Endothelial cell of umbilical vein (primary cell): ENCODE measurements at places on chromosomes 2 and 18.

- no peaks in the 10 kb centered on the region for H3K27me3 ChIP-seq
- H3K4me1 ChIP-seq, result no peaks in the 10 kb centered on the region
- no peaks in the 10 kb centered on the region for H3K36me3 ChIP-seq
- H3K4me3 ChIP-seq, result no peak overlapping the region
These were observed 205.4 kb downstream of the KLHL29 start for GRCh38 chr2:23590241-23590869.

DNA sequence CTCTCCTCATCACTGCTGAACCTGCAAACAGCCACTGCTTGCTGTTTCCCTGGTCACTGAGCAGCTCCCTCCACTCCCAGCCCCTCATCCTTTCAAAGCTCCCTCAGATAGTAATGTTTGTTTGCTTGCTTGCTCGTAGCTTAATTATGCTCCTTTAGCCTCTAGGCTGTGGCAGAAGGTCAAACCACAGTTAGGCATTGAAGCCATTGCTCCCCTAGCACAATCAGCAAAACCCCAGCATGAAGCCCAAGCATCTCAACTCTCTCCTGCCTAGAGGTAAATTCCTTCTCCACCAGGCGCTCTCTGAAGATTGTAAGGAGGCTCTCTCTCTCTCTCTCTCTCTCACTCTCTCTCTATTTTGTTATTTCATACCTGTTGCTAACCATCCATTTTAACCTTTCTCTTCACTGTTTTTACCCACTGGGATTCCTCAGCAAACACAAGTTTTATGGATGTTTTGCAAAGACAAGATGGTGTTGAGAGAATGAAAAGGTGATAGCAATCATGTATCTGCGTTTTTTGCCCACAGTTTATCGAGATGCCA lies 135.9 kb upstream of the HNRNPA3 start:
- no peaks in the 10 kb centered on the region for H3K4me1 ChIP-seq
- no peaks in the 10 kb centered on the region for H3K36me3 ChIP-seq
- no peak overlapping the region for H3K4me3 ChIP-seq
- no peak overlapping the region for H3K27ac ChIP-seq
- H3K27me3 ChIP-seq, result no peaks in the 10 kb centered on the region

DNA sequence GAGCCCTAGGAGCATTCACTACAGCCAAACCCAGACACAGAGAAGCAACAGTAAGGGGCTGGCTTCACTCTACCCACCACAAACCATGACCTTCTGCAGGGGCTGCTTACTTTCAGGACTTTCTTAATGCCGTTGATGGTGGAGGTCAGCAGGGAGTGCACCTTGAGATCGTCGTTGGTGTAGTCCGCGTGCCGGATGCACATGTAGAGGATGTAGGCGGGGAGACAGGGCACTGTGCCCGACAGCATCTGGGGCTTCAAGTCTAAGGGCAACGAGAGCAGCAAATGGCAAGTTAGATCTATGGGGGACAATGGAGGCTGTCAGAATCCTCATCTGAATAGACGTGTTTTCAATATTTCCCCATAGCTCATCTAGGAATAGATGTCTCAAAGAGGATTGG lies 29.8 kb upstream of the ACAA2 start:
- H3K27ac ChIP-seq, result no peak overlapping the region
- DNase-seq, result no peak
- H3K4me1 ChIP-seq, result peaks cover 2% of the 10 kb centered on the region
- H3K27me3 ChIP-seq, result no peaks in the 10 kb centered on the region
- H3K4me3 ChIP-seq, result no peak overlapping the region
- no peaks in the 10 kb centered on the region for H3K36me3 ChIP-seq

DNA sequence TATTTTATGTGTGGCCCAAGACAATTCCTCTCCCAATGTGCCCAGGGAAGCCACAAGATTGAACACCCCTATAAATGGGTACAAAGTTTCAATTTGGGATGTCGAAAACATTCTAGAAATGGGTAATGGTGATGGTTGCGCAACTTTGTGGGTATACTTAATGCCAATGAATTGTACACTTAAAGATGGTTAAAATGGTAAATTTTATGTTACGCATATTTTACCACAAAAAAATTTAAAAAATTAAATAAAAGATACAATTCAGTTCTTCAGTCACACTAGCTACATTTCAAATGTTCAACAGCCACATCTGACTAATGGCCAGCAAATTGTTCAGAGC lies 34.9 kb downstream of the MYCN start:
- no peak for DNase-seq
- H3K4me1 ChIP-seq, result no peaks in the 10 kb centered on the region
- no peaks in the 10 kb centered on the region for H3K36me3 ChIP-seq
- no peak overlapping the region for H3K27ac ChIP-seq
- H3K4me3 ChIP-seq, result no peak overlapping the region
- H3K27me3 ChIP-seq, result no peaks in the 10 kb centered on the region

DNA sequence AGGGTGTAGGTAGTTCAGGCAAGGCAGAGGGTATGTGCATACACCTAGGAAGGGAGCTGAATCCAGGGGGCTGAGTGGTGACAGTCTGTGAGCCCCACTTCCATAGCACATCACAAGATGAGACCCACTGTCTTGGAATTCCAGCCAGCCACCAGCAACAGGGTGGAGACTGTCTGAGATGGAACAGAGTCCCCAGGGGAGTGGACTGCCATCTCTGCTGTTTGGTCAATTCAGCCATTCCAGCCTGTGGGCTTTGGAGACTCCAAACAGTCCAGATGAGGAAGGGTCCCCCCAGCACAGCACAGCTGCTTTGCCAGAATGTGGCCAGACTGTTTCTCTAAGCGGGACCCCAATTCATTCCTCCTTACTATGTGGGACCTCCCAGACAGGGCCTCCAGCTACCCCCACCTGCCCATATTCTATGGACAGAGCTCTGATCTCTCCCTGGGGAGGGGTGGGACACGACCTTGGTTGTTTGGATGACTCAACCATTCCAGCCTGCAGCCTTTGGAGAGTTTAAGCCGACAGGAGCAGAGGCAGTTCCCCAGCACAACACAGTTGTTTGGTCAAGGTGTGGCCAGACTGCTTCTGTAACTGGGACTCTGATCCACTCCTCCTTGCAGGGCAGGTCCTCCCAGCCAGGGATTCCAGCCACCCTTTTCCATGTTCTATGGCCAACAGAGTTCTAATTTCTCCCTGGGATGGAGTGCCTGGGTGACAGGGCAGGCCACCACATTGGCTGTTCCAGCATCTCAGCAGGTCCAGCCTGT lies 178.0 kb downstream of the RND3 start:
- H3K4me3 ChIP-seq, result no peak overlapping the region
- H3K36me3 ChIP-seq, result no peaks in the 10 kb centered on the region
- H3K4me1 ChIP-seq, result no peaks in the 10 kb centered on the region
- H3K27ac ChIP-seq, result no peak overlapping the region

DNA sequence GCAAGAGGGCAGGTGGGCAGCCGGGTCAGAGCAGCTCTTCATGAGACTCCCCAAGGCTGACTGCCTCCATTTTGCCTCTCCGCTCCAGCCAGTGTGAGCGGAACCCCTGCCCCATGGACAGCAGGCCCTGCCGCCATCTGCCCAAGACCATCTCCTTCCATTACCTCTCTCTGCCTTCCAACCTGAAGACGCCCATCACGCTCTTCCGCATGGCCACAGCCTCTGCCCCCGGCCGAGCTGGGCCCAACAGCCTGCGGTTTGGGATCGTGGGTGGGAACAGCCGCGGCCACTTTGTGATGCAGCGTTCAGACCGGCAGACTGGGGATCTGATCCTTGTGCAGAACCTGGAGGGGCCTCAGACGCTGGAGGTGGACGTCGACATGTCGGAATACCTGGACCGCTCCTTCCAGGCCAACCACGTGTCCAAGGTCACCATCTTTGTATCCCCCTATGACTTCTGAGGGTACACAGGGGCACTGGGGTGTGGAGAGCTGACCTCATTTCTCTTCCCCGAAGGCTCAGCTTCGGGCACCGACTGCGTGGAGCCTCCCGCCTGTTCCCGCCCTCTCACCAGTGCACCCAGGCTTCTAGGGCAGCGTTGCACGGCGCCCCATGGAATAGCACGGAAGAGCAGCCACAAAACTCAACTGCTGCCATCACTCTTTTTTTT lies 49.0 kb downstream of the FBLN7 start:
- H3K27me3 ChIP-seq, result peaks cover under 1% of the 10 kb centered on the region
- H3K27ac ChIP-seq, result peak overlapping the region; percentile 73
- no peak overlapping the region for H3K4me3 ChIP-seq
- peaks cover 20% of the 10 kb centered on the region for H3K4me1 ChIP-seq
- no peak for DNase-seq

DNA sequence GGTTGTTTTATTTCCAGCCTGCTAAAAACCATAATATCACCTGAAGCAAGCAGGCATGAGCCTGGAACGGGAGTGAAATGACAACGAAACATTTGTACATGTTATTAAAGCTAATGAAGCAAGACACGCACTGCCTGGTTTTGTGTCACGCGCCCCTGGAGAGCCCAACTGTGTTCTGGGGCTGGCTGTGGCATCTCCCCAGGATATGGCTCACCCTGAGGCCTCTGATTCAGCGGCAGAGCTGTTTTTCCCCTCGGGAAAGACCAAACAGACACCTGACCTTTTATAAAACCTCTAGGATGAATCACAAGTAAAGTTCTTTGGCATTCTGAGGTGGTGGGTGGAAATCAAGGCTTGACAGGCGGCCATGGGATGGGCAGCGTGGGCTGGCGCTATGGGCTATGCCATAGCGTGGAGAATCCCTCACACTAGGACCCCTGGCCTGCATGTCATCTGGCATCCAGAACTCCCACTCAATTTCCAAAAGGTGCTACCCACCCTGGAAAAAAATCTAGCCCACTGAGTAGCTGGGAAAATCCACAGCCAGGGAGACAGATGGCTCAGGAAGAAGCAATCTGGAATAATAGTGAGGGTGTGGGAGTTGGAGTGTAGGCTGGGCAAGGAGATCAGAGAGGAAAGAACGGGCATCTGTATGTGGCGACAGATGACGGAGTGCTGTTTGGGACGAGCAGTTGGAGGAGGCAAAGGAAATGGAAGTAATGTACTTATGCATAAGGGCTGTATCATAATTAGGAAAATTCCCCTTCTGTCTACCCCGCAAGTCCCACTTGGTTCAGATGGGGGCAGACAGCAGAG lies 262.0 kb downstream of the AFF3 start:
- DNase-seq, result peak; percentile 93
- no peak overlapping the region for H3K4me3 ChIP-seq
- no peaks in the 10 kb centered on the region for H3K36me3 ChIP-seq
- H3K4me1 ChIP-seq, result peaks cover 55% of the 10 kb centered on the region
- H3K27me3 ChIP-seq, result no peaks in the 10 kb centered on the region
- peak overlapping the region; percentile 93 for H3K27ac ChIP-seq

DNA sequence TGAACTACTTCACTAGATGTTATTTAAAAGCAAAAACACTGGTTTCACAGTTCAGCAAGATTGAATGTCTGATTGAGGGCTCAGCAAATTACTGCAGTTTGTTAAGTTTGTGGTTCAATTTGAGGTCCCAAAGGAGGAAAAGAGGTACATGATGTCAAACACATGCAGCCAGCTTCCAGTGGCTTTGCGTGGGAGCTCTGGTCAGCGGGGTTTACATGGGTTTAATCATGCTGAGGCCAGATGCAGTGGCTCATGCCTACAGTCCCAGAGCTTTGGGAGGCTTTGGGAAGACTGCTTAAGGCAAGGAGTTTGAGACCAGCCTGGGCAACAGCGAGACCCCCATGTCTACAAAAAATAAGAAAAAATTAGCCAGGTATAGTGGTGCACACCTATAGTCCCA lies 111.5 kb downstream of the MAPK4 start:
- DNase-seq, result no peak
- no peak overlapping the region for H3K4me3 ChIP-seq
- H3K27ac ChIP-seq, result no peak overlapping the region
- no peaks in the 10 kb centered on the region for H3K4me1 ChIP-seq
- no peaks in the 10 kb centered on the region for H3K36me3 ChIP-seq

DNA sequence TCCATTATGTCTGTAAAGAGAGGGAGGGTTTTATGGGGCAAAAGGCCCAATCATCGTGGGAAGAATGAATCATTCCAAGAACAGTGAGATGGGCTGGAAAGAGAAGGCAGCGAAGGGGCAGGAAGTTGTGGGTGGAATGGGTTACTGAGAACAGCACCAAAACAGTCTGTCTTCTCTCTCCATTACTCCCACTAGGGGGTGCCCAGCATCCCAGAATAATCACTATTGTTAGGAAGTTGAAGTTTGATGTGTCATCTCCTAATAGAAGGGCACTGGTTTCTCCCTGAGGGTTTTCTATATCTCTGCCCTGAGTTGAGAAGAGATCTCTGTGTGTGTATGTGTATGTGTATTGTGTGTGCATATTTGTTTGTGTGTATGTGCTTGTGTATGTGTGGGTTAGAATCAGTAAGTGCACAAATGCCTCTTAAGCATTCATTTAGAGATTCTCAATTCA lies 76.6 kb upstream of the MAP4K3 start:
- peak overlapping the region; percentile 80 for H3K27ac ChIP-seq
- no peaks in the 10 kb centered on the region for H3K27me3 ChIP-seq
- no peak overlapping the region for H3K4me3 ChIP-seq

GRCh38 chr2:177506998-177507397 lies 114.4 kb downstream of the AGPS start:
- H3K27me3 ChIP-seq, result no peaks in the 10 kb centered on the region
- DNase-seq, result no peak
- H3K27ac ChIP-seq, result no peak overlapping the region

GRCh38 chr2:206474099-206474498 lies 30.8 kb downstream of the ADAM23 start:
- no peak overlapping the region for H3K27ac ChIP-seq
- H3K27me3 ChIP-seq, result no peaks in the 10 kb centered on the region

DNA sequence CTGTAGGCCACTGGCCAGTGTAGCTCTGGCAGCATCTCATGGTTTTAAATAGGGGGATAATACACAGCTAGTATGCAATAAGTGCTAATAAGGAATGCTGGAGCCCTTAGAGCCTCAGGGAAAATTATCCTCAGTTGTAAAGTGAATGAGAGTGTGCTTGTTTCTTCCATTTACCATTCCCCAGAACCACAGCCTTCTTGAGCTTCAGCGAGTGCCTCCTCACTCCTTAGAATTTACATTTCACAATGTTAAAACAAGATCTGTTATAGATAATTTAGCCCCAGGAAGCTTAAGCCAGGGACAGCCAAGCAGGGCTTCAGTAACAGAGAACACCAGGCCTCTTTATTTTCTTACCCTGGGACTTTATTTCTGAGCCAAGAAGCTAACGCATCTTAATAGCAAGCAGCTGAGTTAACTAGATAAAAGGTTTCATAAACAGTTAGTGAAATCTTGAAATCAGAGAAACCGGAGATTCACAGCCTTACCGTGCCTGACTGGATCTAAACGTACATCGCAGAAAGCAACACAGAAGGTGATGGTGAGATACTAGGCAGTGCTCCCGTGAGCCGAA lies 535.2 kb downstream of the TDRD15 start:
- DNase-seq, result no peak
- H3K4me1 ChIP-seq, result no peaks in the 10 kb centered on the region
- H3K27me3 ChIP-seq, result no peaks in the 10 kb centered on the region
- no peak overlapping the region for H3K27ac ChIP-seq
- no peak overlapping the region for H3K4me3 ChIP-seq

DNA sequence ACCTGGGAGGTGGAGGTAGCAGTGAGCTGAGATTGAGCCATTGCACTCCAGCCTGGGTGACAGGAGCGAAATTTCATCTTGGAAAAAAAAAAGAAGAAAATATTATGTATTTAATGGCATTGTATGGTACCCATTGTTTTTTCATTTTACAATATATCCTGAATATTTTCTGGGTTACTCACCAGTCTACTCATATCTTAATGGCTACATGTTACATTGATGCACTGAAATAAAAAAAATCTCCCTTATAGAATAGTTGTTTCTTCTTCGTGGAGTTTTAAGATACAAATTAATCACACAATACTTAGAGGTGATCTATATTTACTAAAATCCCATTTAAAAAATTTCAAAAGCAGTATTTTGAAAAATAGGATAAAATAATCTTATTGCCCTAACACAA lies 66.3 kb upstream of the XPO1 start:
- H3K27me3 ChIP-seq, result no peaks in the 10 kb centered on the region
- no peak for DNase-seq
- H3K27ac ChIP-seq, result no peak overlapping the region
- no peak overlapping the region for H3K4me3 ChIP-seq
- no peaks in the 10 kb centered on the region for H3K4me1 ChIP-seq
